ENCODE measurements at places on chromosomes 2 and 18.

GRCh38 chr2:15942711-15943345 is 2.5 kb downstream of the MYCN start:
- no peak for DNase-seq

DNA sequence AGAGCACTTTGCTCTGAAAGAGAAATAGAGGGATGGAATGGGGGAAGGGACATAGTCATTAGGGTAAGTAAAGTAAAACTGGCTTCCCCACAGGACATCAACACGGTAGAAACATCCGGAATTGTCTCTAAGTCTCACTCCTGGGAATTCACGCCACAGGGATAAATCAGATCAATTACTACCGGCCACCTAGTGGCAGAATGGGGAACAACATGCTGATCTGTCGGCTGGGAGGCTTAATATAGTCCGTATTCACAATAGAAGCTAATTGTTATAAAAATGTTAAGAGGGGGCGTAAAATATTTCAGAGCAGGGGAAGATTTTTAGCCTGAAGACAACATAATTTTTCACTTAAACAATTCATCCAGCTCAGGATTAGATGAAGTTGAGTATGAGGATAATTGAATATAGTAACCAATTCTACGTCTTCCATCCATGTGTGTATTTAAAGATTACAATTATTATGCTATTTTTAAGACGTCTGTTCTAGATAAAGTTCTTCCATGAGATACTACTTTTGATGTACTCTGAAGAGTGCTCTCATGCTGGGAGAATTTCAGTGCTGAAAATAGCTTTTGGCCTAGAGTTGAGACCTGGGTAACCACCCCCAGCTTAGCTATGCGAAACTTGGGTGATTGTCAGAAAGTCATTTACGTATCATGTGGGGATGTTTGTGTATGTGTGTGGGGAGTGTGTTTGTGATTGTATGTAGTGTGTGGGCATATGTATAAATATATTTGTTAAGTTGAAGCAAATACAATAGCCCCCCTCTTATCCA is 65.7 kb downstream of the LRRTM1 start:
- no peak for DNase-seq

DNA sequence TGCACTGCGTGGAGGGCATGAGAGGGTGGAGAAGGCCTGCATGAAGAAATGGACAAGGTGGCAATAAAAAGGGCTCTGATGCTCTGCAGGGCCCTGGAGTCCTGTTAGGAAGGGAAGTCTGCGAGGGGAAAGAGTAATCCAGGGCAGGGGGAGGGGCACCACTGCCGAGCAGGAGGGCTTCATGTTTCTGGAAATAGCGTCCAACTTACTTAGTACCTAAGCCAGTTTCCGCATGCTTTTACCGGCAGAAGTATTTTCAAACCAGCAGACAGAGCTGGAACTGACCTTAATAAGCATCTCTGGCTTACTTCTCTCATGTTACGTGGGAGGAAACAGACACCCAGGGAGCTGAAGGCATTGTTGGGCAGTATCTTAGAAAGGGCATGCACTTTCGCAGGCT is 156.7 kb downstream of the GALNT14 start:
- no peak for DNase-seq

DNA sequence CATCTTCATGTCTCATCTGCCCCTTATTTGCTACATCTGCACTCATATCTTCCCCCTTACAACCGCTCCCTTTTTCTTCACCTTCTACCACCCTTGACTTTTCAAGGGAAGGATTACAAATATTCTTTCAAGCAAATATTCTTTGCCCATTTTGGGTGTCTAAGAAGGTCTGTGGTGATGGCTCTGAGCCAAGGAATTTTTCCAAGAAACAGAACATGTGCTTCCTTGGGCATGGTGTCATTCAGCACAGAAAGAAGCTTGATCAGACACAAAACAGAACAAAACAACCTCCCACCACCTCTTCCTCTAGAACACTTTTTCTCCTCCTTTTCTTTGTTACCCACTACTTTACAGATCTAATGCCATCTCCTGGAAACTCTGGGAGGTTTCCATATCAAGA is 313.7 kb downstream of the SATB2 start:
- no peak for DNase-seq

DNA sequence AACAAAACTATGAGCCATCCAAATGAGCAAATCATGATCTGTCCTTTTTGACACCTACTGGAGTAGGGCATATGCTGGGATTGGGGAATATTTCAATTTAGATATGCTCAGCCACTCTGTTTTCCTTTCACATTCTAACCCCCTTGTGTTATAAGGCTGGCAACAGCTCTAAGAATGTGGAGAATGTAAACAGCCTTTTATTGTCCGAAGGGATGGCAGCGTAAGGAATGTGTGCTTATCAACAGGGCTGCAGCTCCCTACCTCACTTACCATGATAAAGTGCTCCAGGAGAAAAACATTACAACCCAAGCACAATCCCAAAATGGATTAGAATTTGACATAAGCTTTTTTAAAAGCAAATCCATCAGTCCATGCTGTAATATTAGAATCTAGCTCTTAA is 2.2 kb downstream of the NXPH2 start:
- no peak for DNase-seq

DNA sequence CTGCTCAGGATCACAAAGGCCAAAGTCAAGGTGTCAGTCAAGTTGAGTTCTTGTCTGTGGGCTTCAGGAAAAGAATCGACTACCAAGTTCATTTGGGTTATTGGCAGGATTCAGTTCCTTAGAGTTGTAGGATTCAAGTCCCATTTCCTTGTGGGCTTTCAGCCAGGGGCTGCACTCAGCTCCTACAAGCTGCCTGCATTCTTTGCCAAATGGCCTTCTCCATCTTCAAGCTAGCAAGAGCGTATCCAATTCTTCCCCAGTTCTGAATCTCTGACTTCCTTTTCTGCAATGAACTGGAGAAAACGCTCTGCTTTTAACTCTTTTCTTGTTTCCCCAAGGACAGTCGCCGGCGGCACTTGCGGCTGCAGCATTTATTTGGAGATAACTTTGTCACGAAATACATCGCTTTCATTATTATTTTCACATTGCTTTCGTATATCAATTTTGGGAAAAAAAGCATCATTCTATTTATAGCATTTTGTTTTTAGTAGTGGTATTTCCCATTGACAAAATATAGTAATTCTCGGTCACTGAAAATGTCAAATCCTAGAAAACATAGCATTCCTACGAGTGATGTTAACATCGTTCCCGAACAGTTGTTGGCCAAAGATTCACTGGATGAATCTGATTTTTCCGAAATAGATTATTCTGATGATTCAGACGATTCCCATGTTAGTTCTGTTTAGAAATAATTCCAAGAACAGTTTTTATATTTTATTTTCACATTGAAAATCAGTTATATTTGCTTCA is 59.6 kb upstream of the SERPINE2 start:
- no peak for DNase-seq

GRCh38 chr2:16962505-16962904 is 296.9 kb upstream of the CYRIA start:
- no peak for DNase-seq

- DNase-seq, result no peak
These were observed 284.1 kb downstream of the DSEL start for GRCh38 chr18:67232406-67232805.

GRCh38 chr2:106582148-106583143 is 95.3 kb downstream of the CD8B2 start:
- peak; percentile 21 for DNase-seq

DNA sequence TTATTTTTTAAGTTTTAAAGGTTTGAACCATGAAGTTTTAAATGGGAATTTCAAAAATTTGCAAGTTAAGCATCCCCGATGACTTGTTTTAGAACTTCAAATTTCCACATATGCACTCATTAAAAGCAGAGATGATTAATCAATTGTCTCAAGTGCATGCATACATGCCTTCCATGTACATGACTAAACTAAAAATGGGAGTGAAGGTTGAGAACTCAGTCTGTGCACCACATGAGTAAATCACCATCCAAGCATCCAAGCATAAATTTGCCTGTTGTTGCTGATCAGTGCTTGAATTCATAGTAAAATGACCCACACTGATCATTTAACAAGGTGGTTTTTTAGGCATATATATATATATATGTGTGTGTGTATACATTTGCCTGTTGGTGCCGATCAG is 249.8 kb downstream of the ARHGAP15 start:
- no peak for DNase-seq

DNA sequence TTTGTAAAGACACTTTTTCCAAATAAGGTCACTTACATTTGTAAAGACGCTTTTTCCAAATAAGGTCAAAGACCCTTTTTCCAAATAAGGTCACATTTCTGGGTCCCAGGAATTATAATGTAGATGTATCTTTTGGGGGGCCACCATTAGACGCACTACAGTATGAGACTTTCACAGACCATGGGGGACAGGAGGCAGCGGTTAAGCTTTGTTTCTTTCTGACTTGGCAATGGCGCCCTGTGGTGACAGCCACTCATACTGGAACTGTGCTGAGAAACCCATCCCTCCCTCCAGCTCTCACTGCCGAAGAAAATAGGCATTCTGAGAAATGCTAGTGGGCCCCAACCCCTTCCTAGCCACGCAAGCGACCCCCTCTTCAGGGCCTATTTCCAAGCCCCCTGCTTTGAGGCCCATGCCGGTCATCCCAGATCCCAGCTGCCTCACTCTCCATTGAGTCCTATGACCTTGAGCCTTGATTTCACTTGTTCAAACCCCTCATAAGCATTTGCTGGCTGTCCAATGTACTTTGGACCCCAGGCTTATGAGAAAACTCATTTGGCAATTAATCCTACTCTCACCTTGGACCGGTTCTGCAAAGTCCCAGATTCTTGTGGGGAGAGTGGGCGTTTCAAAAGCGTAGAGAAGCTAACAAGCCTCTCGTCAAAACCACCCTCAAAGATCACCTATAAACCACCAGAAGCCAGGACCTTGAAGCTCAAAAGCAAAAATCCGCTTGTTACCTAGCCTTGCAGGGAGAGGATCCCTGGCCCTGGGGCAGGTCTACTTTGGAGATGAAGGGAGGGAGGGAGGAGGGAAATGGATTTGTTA is 11.3 kb upstream of the SPATA3 start:
- no peak for DNase-seq

- no peak for DNase-seq
These were observed 213.9 kb downstream of the ACKR3 start for GRCh38 chr2:236783417-236784020.

GRCh38 chr2:144548532-144549191 is 28.7 kb upstream of the ZEB2 start:
- no peak for DNase-seq

GRCh38 chr2:46298522-46299353 is 1.5 kb downstream of the EPAS1 start:
- no peak for DNase-seq

DNA sequence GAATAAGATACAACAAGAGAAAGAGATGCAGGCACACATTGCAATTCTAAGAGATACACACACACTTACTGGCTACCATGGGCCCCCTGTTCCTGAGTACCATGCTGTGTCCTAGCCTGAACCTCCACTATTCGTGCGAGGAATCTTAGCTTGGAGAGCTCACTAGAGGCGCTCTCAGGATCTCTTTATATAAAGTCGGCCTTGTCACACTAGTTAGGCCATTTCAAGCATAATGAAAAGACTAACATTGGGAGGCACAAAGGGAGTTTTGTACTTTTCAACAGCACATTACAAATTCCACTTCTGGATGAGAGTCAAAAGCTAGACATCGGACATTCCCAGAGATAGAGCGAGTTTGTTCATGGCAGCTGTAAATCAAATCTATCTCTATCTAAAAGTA is 365.2 kb downstream of the DSEL start:
- DNase-seq, result no peak

DNA sequence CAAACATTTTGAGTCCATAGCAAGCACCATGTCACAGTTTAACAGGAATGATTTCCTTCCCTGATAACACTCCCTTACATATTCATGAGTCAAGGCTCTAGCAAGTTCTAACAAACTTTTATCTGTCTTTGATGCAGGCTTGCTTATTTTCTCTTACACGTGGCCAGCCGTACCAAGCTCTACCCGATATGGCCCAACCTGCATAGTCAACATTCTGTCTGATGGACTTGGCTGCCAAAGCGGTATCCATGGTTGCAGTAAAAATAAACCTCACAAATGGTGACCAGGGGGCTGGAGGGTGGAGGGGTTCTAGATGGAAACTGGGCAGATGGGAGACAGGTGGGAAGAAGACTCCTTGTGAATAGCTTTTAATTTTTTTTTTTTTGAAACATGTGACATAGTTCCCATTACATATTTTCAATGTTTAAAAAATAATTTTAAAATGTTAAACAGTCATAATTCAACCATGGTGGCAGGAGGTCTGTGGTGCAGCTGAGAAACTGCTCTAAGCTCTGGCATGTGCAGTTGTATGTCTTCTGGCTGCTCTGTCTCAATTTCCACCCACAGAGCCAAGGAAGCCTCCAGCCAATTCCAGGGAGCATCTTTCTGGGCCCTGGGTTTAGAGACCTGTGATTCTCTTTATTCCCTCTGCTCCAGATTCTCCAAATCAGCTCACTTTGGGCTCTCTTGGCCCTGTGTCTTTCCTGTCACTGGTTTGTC is 20.7 kb upstream of the CXCR1 start:
- DNase-seq, result no peak

GRCh38 chr18:12327510-12328178 is 19.6 kb downstream of the TUBB6 start:
- DNase-seq, result peak; percentile 52

DNA sequence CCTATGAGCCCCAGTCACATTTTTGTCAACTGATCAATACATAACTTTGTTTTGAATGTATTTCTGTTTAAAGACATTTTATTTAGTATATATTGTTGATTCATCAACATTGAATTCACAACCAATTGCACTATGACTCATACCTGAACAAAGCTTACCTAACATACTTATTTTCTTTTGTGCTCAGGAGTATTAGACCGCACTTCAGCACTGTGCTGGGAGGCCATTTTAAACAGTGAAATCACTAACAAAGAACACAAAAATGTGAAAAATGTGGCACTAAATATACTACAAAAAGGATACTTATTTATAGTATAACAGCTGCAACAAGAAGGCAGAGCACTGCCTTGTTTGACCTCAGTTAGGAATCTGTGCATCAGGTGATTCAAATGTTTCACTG is 12.4 kb upstream of the IFIH1 start:
- DNase-seq, result no peak

DNA sequence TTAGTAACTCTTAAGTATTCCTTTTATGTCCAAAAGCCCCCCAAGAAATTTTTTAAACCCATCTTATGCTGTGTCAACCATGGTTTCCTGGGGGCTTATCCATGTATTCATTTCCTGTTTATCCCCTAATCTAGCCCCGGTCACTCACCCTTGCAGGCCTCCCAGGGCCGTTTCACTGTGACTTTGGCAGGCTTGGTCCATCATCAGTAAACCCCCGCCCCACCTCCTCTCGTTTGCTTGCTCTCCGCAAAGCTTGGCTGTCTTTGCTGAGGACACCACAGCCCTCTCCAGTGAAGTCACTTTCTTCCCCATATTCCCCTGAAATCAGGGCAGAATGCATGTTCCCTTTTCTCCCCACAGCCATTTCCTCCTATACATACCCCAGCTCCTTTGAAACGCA is 7.2 kb upstream of the TMEM177 start:
- DNase-seq, result no peak

- DNase-seq, result no peak
These were observed 5.8 kb upstream of the RIF1 start for GRCh38 chr2:151403914-151404313.

DNA sequence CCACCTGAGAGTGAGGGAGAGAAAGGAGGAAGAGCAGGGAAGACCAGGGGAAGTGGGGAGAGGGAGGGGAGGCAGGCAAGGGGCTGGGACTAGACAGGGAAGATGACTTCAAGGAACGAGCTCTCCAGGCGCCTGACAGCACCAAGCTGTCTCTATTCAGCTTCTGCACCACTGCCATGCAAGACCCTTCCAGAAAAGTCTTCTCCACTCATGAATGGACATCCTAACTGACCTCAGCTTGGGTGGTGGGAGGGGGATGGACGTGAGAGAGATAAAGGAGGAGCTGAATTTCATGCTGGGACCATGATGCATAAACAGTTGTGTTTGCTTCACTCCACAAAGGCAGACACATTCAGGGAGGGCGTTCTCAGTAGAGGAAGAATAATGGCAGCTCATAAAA is 206.4 kb upstream of the ARL4C start:
- DNase-seq, result no peak

Measured in stimulated activated CD8-positive, alpha-beta memory T cell treated with anti-CD3 and anti-CD28 coated beads, Interleukin-4, amount 100 ng/mL, for 4 hours (primary cell).